Activated CD4-positive, alpha-beta T cell treated with anti-CD3 and anti-CD28 coated beads for 24 hours (primary cell): ENCODE measurements at places on chromosomes 11 and 22.

- no peak for DNase-seq
Measured at GRCh38 chr11:46162700-46163099, 41.4 kb upstream of the PHF21A start.

DNA sequence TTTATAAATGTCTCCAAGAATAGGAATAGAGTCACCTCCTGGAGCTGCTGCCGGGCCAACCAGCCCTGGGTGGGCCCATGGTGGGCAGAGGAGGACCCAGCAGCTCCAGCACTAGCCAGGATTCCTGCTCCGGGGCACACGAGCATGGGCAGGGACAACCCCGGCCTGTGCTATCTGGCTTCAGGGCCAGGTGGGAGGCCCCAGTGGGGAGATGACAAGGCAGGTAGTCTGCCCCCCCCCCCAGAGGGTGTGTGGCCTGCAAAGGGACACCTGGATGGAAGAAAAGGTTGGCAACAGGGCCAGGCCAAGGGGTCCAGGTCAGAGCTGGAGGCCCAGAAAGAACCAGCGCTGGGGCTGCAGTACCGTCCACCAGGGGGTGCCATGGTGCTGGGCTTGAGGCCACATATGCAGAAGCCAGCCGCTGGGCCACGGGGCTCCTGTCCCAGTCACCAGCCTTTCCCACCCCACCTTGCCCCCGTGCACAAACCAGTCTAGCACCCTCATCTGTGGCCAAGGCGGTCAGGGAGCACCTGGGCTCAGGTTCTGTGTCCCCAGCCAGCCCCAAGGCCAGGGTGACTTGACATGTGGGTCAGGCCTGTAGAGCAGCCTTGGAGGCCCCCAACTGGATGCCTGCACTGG lies 3.4 kb downstream of the TSPAN32 start:
- DNase-seq, result peak; percentile 88

DNA sequence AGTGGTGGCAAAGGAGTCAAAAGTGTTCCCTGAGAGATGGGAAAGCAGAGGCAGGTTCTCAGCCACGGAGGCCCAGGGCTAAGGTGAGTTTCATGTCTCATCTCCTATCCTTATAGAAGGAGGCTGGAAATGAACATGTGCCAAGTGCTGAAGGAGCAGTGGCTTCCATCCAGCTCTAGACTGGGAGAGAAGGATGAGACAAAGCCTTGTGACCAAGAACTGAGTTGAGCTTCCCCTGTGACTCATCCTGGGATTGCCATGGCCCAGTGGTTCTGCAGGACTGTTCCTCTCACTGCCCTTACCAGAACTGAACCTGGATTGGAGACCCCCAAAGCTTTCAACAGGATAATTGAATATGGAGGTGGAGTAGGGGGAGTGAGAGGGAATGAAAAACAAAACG lies 16.7 kb upstream of the OR9Q1 start:
- DNase-seq, result no peak

GRCh38 chr11:22780952-22781593 lies 48.5 kb downstream of the SVIP start:
- no peak for DNase-seq

DNA sequence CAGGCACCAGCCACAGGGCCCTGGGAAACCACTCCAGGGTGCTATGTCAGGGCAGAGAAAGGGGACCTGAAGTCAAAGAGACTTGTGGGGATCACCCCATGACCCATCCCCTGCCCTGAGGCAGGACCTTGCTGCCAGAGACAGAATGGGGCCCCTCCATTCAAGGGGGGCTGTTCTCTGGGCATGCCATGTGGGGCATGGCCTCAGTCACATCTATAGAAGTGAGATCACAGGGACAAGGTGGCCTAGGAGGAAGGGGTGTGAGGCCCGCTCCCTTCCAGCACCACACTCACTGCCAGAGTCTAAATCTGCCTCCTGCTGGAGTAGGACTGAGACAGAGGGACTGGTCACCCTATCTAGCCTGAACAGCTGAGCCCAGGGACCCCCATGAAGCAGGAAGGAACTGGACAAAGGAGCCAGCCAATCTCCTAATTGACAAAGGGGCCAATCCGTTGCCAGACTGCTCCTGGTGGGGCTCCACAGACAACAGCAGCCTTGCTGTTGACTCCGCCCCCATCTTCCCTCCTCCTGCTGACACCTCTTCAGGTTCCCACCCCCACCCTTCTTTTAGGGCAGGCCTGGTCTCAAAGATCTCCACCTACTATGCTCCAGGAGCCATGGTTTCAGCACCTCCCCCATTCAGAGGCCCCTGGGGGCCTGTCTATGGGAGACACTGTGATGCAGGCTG lies 26.0 kb downstream of the NEAT1 start:
- no peak for DNase-seq

DNA sequence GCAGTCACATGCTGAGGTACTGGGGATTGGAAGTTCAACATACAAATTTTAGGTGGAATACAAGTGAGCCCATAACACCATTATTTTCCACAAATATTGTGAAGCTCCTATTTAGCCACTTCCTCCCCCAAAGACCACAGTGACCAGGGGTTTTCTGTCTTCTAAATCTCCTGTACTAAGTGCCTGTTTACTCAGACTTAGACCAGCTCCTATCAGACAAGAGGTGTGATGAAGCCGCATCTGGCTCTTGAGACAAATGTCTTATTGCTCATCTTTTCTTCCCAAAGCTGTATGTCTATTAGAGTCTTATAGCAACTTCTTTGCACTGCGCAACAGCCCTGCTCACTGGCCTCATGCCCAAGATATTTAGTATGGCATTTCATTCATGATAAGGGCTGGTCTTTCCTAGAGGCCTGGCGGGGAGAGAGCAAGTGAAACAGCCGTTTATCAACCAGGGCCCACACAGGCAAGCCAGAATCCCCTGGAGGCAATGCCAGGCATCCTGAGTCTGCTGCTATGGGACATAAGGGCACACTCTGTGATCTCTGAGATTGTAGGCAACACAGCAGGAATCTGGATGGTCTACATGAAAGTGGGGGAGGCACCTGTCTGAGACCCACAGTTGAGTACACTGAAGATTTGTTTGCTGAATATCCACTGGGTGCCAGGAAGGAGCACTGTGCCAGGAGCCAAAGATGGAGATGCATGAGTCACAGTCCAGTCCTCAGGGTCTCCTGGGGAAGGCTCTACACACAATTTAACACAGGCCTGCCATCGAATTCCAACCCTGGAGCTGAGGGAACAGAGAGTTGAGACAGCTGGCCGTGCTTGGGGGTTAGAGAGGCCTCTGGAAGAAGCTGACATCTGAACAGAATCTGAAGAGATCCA lies 78.5 kb upstream of the NCAM1 start:
- no peak for DNase-seq

DNA sequence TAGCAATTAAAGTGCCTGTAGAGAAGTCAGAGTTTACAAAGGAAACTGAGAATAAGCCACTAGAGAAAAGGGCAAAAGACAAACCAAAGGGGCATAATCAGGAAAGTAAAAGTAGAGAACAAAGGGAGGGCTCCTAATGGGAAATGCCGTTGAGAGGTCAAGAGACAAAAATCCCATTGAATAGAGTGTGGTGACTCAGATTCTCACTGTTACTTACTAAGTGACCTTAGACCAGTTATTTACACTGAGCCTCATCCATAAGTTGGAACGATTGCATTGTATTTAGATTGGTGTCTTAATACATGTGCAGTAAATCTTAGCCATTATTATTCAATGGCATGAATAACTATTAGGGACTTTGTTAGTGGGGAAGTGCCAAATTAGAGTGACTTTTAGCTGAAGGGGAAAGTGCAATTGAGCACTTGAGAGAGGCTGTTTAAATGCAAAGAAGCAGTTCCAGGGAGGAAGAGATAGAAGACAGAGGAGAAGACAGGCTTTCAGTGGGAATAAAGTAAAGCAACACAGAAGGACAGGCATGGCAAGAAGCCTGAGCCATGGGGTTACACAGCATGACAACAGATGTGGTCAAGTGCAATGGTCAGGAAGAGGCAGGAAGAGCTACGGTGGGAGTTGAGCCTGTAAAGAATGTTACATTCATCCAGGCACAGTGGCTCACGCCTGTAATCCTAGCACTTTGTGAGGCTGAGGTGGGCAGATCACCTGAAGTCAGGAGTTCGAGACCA lies 82.6 kb downstream of the UBASH3B start:
- DNase-seq, result no peak

DNA sequence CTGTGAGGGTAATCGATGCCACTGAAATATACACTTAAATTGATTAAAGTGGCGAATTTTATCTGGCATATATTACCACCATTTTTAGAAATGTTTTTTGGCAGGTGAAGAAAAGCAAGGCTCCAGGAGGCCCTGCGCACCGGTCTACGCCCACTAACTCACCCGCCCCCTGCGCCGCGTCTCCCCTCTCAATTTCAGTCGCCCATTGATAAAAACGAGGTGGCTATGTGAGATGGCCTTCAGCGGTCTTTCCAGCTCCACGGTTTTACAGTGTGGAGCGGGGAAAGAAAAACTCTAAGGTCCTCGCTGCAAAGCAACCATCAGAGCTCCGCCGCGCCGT lies 602 bp upstream of the AQP11 start:
- no peak for DNase-seq

- no peak for DNase-seq
Measured at GRCh38 chr11:70036971-70037882, 40.9 kb upstream of the ANO1 start.

DNA sequence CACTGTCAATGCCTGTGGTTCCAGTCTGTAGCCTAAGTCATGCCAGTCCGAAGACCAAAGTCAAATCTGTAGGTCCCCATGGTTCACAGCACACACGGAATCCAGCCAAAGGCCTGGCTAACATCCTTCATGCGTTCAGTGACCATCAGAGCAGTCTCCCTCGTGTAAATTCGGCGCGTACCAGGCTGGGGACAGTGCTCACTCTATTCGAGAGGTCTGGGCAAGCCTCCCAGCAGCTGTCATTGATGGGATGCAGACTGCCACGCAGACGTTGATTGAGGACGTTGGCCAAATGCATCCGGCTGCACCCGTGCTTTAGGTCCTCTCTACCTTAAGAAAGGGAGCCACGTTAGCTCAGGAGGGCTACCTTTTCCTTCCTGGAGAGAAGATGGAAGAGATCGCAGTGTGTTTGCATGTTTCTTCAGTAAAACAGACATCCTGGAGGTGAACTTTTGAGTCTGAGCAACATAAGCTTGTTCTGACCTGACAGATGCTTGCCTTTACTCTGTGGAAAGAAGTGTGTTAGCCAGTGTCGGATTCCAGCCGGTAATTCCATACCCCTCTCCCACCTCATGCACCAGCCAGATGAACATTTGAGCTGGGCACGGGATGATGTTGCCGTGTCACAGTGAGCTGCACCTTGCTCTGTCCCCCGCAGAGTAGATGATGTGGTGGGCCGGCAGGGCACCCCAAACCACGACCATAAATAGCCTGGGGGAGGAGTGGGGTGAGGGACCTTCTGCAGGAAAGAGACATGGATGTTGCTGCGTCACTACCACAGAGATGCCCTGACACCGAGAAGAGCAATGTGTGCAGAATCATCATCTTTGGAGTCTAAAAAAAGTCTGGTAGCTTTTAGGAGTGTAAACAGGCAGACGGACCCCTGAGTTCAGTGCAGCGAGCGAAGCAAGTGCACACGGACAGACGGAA lies 12.2 kb downstream of the CTTN start:
- no peak for DNase-seq

GRCh38 chr11:71153005-71153390 lies 99.4 kb downstream of the SHANK2 start:
- DNase-seq, result no peak

- no peak for DNase-seq
Measured at GRCh38 chr11:83449338-83449913, 163.3 kb upstream of the CCDC90B start.

DNA sequence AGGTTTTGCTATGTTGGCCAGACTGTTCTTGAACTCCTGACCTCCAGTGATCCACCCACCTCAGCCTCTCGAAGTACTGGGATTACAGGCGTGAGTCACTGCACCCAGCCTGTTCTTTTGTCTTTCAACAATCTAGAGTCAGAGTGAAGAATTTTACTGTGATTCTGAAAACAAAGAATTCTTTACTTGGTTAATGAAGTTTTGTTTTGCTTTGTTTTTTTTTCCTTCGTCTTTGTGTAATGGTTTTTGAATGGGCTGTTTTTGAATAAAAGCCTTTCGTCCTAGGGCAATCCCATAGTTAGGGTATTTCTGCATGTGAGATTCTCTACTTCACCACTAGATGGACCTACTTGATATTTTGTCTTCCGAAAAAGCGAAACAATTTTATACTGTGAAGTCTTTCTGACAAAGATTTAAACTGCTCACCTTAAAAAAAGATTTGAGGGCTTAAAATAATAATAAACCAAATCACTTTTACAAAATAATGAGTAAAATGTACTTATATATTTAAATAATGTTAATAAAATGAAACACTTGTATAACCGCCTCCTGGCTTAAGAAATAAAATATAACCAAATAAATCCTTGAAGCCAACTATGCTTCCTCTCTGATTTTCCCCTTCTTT lies 43.4 kb upstream of the SC5D start:
- no peak for DNase-seq

DNA sequence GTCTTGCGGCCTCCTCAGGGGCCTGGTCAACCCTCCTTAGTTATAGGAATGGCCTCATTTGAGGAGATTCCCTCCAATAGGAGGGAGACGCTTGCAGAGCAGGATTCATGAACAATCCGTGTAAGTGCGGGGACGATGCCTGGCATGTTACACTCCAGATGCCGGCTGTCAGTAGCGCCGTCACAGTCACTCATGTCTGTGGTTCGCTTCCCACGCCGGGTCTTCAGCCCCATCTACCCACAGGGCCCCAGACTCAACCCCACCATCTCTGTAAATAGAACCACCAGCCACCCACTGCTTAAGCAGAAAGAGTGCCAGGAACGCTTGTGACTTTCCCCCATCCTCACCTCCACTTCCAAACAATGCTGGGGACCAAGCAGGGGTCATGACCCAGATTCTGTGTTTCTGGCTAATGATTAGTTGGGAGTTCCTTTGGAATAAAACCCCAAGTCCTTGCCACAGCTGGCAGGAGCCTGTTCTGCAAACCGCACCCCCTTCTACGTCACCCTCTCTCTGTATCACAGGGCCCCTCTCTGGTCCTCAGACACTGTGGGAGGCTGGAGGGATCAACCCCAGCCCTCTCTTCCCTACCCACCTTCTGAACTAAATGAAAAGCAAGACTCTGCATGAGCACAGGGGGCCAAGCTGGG lies 38.8 kb upstream of the TOLLIP start:
- no peak for DNase-seq

- DNase-seq, result no peak
Measured at GRCh38 chr11:88310246-88310645, 27.3 kb downstream of the CTSC start.

DNA sequence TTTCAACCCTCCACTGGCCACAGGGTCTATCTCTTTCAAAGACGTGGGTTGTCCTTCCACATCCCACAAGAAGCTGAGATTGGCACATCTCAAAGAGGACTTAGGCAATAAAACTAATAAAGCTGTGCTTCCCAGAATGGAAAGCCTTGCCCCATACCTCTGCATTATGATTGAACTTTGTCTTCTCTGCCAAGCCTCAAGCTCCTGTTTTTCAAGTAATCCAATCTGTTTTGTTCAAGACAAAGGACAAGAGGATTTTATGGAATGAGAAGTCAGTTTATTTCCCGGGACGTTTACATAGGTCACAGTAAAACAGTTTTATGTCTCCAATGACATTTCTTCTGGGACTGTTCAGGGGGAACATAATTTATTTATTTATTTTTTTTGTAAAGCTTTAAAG lies 108.4 kb downstream of the GALNT18 start:
- DNase-seq, result no peak

GRCh38 chr11:64760759-64761420 lies 1.1 kb upstream of the PYGM start:
- no peak for DNase-seq
